ENCODE measurements at places on chromosomes 7 and 10.

GRCh38 chr7:2171855-2172254 lies 60.9 kb downstream of the MAD1L1 start:
- no peak for DNase-seq

DNA sequence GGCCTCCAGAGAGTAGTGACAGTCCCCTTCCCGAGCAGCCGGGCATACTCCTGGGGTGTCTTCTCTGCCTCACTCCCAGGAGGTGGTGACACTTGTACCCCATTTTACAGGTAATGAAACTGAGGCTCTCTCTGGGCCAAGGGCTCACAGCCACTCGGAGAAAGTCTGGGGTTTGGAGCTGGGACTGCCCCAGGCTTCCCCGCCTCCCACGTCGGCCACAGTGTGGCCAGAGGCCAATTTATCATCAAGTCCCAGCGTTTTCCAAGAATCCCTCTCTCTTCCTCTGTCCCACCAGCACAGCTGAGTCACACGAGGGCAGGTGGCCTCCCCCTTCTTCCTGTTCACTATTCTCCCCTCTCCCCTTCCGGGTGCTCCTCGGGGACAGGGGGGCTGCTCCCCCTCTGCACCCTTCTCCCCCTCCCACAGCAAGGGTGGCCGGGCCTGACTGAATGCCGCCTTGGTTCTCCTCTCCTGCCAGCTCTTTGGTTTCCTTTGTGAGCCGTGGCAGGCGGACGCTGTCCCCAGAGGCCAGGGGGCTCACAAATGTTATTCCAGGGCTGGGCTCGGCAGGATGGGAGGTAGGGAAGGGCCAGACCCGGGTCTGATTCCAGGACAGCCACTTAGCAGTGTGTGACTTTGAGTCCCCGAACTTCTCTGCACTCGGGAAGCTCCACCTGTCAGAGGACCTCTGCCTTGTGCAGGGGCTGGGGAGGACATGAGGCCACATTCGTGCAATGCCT lies 17.7 kb downstream of the CLIP2 start:
- no peak for DNase-seq

- no peak for DNase-seq
These were observed 34.3 kb upstream of the PHF14 start for GRCh38 chr7:10939237-10939910.

DNA sequence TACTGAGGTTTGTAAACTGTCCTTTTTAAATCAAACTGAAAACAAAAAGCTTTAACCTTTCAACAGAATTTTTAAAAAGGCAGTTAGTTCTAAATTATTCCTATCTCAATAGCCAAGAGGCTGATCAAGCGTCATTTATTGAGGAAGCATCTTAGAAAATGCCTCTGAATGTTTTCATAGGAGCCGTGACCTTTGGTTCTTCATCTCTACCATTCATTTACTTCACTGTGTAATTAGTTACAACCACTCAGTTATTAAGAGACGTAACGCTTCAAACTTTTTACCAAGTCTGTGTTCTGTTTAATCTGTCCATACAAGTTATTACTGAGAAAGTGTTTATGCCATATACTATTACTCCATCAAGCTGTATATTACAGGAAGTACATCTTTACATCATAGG lies 107.4 kb upstream of the KMT2E start:
- DNase-seq, result no peak

DNA sequence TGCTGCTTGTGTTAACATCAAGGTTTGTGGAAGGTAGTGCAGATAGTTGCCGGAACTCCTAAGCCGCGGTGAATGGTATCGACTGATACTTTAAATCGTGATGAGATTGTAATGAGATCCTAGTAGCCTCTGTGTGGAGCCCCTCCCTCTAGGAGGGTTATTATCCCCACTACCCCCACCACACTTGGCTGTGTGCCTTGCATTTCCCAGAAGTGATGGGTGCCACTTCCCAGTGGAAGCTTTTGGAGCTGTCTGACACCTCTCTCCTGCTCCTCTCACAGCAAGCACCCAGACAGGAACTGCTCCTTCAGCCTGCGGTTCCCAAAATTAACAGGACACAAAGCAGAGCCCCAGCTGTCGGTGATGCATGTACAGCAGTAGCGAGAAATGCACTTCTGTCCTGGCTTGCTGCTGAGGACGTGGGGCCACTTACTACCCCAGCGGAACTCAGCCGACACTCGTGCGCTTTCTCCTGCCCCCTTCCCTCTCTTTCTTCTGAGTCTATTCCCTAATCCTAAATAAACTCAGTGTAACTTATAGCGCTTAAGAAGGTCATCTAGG lies 52.5 kb downstream of the PRKAG2 start:
- DNase-seq, result no peak

GRCh38 chr7:131341690-131342089 lies 14.0 kb downstream of the MKLN1 start:
- no peak for DNase-seq

DNA sequence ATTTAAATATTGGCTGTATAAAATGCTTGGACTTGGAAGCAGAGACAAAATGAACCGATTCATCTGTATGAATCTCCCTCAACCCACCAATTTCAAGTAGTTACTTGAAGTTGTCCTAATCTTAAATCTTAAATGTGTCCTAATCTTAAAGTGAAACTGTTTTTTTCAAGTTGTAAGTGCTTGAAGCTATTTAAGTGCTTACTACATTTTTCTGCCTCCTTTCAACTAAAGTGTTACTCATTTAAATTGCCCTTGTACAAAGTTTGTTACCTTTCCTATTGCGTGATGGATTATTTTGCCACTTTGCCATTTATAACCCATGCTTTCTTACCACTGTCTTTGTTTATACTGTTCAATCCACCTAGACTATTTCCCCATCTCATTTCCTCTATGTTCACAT lies 2.8 kb downstream of the BCAP29 start:
- DNase-seq, result no peak

- DNase-seq, result no peak
These were observed 35.3 kb upstream of the STARD3NL start for GRCh38 chr7:38142736-38143135.

DNA sequence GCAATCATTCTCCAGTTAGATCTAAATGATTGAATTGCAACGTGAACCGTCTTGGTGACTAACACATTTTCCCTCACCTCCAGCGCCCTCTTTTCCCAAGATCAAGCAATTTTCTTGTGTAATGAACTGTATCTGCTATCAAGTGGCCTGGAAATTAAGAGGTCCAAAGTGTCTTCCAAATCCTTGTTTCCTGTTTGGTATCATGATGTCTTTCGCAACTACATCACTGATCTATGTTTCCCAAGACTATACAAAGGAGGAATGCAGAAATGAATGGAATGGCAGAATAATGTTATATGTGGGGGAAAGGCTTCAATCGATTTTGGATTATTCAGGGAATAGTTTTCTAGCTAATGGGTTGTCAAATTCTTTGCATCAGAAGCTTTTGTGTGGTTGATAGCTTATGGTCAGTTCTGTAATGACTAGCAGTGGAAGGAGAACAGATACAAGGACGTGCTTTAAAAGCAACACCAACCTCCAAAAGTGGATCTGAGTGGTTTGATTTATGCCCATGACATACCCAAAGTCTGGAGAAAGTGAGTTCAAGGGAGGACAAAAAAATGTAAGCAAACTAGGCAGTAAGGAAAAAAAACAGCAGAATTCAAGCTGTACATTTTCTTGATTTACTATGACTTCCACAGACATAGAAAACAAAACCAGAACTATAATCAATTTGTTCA lies 14.6 kb upstream of the ZEB1 start:
- no peak for DNase-seq

DNA sequence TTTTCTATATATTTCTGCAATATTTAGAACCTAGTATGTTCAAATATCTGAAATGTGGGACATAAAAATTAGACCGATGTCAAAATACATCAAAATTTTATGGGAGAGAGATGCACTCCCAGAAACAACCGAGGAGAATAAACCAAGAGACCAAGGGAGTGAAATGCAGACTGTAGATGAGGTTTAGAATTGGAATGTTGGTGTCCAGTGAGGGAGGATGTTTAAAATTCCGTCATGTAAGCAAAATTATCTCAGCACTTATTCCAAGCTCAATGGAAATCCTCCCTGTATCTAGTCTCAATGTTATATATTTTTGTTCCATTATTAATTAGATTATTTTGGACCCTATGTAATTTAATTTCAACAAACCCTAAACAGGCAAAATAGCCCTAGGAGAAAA lies 61.9 kb upstream of the MAGI2 start:
- DNase-seq, result no peak

DNA sequence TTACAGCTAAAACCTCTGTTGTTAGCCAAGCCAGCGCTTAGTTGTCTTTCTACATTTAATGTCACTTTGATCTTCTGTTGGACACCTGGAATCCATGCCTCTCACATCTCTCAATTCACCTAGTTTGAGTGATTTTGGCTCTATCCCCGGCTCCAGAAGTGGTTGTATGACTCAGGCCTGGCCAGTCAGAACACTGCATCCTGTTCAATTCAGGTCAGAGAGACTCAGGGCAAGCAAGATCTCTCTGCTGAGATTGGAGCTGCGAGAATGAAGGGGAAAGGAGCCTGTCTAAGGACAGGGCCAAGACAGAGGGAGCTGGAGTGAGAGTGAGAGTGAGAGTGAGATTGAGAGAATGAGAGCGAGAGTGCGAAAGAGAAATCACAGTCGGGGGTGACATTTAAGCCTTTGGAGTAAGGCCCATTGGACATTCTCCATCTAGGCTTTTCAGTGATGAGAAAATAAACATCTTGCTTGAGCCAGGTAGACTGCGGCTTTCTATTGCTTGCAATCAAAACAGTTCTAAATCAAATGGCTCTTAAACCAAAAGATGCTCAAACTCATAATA lies 83.3 kb upstream of the DYNC1I1 start:
- no peak for DNase-seq

GRCh38 chr10:24952143-24952706 lies at the start of gene PRTFDC1:
TSS of gene PRTFDC1 (minus strand) at chr10:24952606. CDS start at chr10:24952575, 31 bp downstream.
- DNase-seq, result peak; percentile 31

DNA sequence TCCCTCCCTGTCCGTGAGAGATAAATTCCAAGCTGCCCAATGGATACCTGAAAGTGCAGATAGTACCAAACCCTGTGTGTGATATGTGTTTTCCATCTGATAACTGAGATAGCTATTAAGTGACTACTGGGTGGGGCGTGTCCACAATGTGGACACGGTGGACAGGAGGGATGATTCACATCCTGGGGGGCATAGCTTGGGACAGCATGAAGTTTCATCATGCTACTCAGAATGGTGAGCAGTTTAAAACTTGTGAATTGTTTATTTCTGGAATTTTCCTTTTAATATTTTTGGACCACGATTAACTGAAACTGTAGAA lies 158.6 kb downstream of the CREB5 start:
- DNase-seq, result no peak

DNA sequence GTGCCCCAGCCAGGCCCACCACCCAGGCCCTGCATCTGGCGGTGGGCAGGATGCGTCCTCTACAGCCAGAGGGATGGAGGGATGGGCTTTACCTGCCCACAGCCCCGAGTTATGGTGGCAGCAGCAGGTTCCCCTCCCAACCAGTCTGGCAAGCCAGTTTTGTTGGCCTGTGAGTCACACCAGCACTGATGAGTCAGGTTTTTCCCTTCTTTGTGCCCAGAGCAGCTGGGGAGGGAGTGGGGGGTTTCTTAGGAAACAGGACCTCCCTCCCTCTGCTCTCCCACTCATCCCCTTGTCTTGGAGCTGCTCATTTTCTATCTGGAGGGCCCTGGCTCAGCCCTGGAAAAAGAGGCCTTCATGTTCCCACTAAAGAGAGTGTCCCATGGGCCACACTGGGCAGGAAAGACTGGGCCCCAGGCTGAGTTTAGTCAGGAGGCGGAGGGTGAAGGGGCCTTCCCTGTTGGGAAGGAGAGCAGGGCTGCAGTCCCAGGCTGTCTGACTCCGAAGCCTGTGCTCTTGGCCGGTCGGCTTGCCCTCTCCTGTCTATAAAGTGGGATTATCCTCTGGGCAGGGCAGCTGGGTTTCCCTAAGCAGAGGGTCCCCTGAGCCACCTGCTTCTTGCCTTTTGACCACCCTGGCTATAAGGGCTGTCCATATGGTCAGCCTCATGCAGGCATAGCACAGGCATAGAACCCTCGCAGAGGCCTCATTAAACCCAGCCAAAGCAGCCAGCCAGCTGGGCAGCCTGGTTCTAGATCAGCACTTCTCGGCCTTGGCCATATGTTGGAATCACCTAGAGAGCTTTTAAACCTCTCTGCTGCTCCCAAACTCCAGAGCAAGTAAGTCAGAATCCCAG lies 30.2 kb upstream of the ANKRD2 start:
- no peak for DNase-seq

- DNase-seq, result no peak
These were observed 42.0 kb downstream of the PRR15 start for GRCh38 chr7:29605671-29606070.

- DNase-seq, result no peak
These were observed 41.2 kb downstream of the TNRC18 start for GRCh38 chr7:5382281-5382892.

DNA sequence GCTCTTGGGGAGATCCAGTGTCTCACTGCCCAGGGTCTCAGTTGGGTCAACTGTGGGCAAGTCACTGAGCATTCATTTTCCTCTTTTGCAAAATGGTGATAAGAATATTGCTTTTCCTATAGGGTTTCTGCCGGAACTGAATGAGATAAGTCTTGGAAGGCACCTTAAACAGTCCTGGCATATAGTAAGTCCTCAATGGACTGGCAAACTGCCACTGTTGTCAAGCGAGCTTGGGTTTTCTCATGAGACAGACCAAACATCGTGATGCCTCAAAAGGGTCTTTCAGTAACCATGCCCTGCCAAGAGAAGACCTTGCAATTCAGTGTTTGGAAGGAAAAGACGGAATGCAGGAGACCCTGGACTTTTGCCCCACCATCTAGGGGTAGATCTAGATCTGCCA lies 251.5 kb downstream of the WDR11 start:
- DNase-seq, result no peak

DNA sequence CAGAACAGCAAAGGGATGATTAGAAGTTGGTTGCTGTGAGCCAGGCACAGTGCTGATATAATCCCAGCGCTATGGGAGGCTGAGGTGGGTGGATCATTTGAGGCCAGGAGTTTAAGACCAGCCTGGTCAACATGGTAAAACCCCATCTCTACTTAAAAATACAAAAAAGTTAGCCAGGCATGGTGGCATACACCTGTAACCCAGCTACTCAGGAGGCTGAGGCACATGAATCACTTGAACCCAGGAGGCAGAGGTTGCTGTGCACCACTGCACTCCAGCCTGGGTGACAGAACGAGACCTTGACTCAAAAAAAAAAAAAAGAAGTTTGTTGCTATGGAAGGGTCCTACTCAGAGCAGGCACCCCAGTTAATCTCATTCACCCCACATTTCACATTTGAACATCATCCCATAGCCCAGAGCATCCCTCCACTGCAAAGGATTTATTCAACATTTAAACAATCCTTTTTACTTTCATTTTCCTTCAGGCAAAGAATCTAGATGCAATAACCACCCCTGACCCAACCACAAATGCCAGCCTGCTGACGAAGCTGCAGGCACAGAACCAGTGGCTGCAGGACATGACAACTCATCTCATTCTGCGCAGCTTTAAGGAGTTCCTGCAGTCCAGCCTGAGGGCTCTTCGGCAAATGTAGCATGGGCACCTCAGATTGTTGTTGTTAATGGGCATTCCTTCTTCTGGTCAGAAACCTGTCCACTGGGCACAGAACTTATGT lies 4.1 kb downstream of the IL6 start:
- no peak for DNase-seq

Data from GM12892 (cell line).